Activated T-helper 17 cell treated with anti-CD3 and anti-CD28 coated beads, Interleukin-2, amount 50 U/mL, for 72 hours (primary cell): ENCODE measurements at places on chromosomes 4 and X. TPM values are rescaled to one million over a fixed set of nuclear protein-coding genes. Genes with fewer than 3 reads are reported as not detected.

Gene FGFRL1
- 16.7 TPM for total RNA-seq

Gene SULT1E1
- not detected for total RNA-seq

Gene NAA10
- total RNA-seq = 74.7 TPM

Gene SRPK3
- total RNA-seq = not detected

Gene CYBB
- 0.24 TPM for total RNA-seq

Gene MAP3K15
- 0.48 TPM for total RNA-seq

Gene UGT2B15
- total RNA-seq = not detected

Gene MAP7D2
- total RNA-seq = 0.22 TPM

DNA sequence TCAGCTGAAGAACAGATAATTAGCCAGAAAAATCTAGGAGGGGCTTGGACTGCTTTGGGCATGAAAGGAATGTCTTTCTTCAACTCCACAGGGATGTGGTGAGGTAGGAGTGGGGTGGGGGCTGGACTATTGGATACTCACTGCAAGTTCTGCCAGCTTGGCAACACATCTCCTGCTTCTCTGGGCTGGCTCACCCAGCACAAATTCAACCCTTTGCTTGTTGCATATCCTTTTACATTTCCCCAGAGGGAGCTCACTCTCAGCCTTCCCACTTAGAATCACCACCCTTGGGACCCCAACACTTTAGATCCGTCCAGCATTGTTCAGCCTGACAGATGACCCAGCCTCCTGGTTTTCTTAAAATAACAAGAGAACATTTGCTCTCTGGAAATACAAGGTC is 120.6 kb downstream of the KDR start:
- no peak for ATAC-seq

GRCh38 chr4:107685740-107686139 is 34.3 kb downstream of the PAPSS1 start:
- ATAC-seq = no peak

DNA sequence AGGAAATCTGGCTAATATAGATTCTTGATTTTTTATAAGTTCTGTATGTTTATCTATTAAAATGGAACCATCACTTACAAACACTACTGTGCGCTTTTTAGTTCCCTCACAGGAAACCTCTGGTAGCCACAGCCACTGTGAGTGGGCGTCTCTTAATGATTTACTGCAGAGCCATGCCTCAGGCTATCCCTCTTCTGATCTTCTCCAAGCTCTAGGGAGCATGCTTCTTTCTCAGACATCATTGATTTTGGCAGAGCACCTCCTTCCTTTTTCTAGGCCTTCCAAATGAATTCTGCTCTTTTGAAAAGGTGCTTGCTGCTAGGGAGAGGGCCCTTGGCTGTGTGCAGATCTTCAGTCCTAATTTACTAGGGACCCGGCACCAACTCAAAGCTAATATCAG is 61.1 kb upstream of the STS start:
- no peak for ATAC-seq

GRCh38 chr4:165207016-165207430 is 338 bp upstream of the KLHL2 start:
- peak; percentile 11 for ATAC-seq

DNA sequence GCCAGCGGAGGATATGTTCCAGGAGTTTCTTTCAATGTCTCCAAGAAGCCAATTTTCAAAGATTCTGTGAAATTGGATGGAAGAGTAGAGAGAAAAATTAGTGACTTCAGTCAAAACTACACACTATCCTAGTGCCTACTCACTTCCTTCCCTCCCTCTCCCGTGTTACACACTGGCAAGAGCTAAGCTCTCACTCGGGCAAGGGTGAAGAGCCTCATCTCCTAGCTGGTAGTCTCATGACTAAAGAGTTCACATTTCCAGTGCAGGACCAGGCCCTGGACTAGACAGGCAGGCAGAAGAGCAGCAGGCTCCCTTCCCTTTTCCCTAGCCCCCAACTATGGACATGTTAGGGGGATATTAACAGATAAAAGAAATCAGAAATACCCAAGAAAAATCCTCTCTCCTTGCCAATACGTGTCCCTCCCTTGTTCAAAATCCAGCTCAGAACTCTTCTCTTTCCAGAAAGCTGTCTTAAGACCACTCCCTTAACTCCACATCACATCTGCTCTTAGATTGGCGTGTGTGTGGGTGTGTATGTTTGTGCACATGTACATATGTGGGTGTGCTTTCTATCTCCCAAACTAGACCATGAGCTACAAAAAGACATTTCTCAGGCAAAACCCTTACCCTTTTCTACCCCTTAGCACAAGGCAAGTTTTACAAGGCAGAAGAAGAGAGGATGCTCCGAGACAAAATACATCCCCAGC is 29.9 kb downstream of the ZDHHC9 start:
- no peak for ATAC-seq

DNA sequence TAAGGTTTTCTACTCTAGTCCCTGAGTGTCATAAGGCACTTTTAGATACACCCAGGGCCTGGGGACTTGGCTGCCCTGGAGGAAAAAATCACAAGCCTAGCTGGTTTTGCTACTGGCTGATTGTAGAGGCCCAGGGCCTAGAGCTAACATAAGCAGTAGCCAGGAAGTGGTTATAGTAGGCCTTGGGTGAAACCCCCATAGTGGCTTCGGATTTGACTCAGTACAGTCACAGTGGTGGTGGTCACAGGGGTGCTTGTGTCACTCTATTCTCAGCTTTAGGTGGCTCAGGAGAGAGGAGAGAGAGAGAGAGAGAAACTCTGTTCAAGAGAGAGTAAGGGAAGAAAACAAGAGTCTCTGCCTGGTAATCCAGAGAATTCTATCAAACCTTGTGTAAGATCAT is 194.5 kb upstream of the EDA2R start:
- ATAC-seq = peak; percentile 73

GRCh38 chrX:4043951-4044350 is 330.5 kb upstream of the PRKX start:
- no peak for ATAC-seq

- peak; percentile 99 for ATAC-seq
These were observed 8.8 kb downstream of the TMEM255A start for GRCh38 chrX:120302434-120302833.

DNA sequence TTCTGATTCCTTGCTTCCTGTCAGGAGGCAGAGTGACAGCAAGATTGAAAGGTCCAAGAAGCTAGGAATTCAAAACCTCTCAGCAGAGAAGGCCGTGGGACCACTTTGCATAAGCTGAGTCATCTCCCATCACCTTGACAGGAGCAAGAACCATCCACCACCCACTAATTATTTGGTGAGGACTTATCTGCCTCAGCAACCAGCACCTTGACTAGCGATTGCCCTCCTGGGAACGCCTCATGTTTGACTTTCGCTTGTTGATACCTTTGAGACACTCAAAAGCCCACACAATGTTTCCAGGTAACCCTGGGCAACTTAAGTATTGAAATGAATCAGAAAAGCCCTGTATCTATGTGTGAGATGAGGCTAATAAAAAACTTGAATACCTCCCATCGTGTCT is 233.5 kb upstream of the GYPA start:
- ATAC-seq = peak; percentile 23

- no peak for ATAC-seq
These were observed 692.8 kb upstream of the TENM3 start for GRCh38 chr4:181550381-181550780.

- ATAC-seq = no peak
These were observed 80.9 kb downstream of the CLDN34 start for GRCh38 chrX:10048076-10048475.

- no peak for ATAC-seq
These were observed 813 bp upstream of the APBB2 start for GRCh38 chr4:41215155-41215554.

DNA sequence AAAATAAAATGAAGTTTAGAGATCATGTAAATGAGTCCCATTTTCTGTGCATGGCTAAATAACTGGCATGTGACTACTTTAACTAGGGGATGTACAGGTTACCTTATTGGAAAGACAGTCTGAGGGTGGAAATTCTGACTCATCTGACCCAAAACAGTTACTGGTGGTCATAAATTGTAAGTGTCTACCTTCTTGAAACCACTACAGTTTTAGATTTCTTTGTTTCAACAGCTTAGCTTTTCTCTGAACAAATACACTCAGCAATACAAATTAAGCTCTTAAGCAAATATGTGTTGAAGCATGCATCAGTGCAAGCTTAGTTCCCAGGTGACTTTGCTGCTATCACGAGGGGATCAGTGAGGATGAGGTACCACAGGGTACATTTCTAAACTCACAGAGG is 60.7 kb upstream of the PGM2 start:
- ATAC-seq = peak; percentile 51

GRCh38 chr4:159401226-159401712 is 298.4 kb downstream of the RAPGEF2 start:
- ATAC-seq = no peak

GRCh38 chr4:13432453-13432852 is 51.7 kb downstream of the RAB28 start:
- no peak for ATAC-seq

DNA sequence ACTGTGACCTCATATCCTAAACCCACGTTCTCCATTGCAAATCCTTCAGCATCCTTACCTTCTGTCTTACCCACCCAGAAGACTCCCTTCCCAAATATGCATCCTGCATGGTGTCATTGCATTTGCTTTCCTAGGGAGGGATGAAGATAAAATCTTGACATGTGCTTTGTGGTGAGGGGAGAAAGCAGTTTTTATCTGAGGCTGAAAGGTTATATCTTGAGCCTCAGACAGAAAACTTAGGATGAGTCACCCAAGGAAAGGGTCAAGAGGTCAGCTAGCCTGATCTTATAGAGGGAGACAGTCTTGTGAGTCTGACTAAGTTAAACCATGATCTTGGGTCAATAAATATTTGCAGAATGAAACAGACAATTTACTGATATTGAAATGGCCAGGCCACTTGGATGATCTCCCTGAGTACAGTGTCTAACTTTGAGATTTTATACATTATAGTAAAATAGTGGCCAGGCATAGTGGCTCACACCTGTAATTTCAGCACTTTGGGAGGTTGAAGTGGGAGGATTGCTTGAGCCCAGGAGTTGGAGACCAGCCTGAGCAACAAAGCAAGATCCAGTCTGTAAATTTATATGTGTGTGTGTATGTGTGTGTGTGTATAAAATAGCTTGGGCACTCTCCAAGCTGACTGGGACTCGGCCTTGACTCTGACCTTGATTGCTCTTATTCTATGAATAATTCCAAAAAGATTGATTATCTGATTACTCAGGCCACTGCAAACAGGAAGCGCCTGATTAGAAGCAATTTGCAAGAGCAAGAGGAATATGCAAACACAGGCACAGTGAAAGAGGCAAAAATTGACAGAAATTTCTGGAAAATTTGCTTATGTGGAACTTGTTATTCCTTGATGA is 15.4 kb upstream of the FAM9C start:
- peak; percentile 34 for ATAC-seq

DNA sequence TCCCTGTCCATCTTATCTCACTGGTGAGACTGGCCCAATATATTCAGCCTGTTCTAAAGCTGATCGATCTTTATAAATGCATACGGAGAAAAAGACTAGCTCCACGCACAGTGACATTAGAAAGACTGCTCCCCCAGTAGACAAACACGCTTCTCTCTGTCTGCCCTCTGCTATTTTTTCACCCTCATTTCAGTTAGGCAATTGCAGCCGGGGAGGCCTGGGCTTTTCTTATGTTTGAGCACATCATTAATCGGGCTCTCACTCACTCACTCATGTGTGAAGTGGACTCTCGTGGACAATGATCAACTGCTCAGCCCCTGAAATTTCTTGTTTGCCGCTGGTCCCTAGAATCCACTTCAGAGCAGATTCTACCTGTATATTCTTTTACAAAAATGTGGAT is 824.7 kb upstream of the TENM3 start:
- ATAC-seq = no peak

DNA sequence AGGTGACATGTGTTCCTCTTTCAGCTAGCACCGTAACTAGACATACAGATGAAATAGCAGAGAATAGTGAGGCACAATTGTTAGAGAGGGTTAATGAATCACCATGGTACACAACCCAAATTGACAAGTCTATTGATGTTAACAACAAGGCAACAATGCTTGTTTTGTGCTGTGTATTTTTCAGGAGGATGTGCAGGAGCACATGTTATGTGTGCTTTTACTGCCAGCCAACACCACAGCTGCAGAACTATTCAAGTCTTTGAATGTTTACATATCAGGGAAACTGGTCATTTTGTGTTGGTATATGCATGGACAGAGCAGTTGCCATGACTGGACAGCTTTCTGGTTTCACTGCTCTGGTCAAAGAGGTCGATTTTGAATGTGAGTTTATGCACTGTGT is 32.8 kb downstream of the STBD1 start:
- ATAC-seq = no peak

DNA sequence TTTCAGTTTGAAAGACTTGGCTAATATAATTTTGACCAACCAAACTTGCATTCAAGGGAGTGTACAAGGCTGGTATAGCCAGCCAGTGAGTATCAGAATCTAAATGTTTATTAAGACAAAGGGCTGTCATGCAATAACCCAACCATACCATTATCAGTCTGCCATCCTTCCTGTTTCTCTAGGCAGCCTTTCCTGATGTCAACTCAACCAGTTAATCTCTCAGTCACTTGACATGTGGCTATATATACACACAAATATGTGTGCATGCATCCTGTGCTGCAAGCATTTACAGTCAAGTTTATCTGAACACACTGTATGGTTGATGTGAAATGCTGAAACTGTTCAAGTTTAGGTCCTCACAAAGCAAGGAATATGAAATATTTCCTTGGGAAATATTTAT is 17.2 kb downstream of the BTK start:
- ATAC-seq = no peak

DNA sequence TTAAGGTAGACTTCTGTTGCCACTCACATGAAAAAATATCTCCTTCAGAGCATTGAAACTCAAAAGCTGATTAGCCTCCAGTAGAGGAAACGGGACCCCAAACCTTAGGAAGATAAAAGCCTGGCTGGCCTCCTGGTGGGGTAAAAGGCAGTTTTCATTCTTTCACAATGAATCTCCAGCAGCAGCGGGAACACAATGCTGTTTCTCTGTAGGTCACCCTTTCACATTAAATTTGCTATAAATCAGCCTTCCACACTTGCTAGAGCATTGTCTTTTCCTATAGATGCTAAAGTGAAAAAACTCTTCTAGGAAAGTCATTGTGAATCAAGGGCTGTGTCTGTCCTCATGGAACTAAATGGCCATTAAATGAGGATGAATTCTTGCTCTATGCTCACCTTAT is 207.3 kb upstream of the MAGEB2 start:
- no peak for ATAC-seq

- ATAC-seq = no peak
These were observed 61.6 kb downstream of the SEC24D start for GRCh38 chr4:118774321-118774720.

- no peak for ATAC-seq
These were observed 4.1 kb downstream of the S100G start for GRCh38 chrX:16654093-16654492.

- ATAC-seq = peak; percentile 90
These were observed 3.4 kb upstream of the AVPR2 start for GRCh38 chrX:153900831-153901752.

- peak; percentile 47 for ATAC-seq
These were observed 58.1 kb upstream of the PARM1 start for GRCh38 chr4:74874753-74875367.
